Type B pancreatic cell (in vitro differentiated cells): ENCODE measurements at places on chromosomes 7 and 10. TPM values are rescaled to one million over a fixed set of nuclear protein-coding genes. Genes with fewer than 3 reads are reported as not detected.

GRM8 gene
- total RNA-seq: 3.4 and 8.1 TPM in 2 replicates

MKLN1 gene
- total RNA-seq: 39.1 and 47.7 TPM in 2 replicates

PPP1R9A gene
- total RNA-seq: 21.3 and 24.0 TPM in 2 replicates

DNA sequence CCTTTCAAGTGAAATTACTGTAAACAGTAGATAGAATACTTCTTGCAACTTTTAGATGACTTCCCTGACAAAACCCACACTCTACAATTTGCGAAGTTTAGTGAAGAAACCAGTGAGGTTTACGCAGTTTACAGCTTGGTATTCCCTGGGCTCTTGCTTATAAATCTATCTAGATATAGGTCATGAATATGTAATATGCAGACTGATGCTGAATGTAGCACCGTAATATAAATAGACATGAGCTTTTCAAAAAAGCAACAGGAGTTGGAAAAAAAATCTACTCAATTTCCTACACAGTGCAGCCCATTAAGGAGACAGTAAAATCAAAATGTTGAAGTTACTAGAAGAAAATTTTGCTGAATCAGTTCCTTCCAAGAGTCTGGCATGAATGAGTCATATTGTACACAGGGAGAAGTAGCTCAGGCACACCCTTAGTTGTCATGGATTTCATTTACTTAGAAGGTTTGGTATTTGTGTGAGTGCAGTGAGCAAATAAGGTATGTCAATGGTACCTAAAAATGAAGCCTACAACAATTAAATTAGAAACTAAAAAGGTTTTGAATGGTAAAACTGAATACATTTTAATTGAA is 67.7 kb upstream of the NEUROD6 start:
- DNase-seq: no peak
- no peaks in the 10 kb centered on the region for H3K36me3 ChIP-seq
- no peaks in the 10 kb centered on the region for H3K27me3 ChIP-seq
- H3K4me1 ChIP-seq: peaks cover 5% of the 10 kb centered on the region
- H3K4me3 ChIP-seq: no peak overlapping the region

GRCh38 chr7:143914938-143915652 is 13.1 kb upstream of the TCAF1 start:
- H3K36me3 ChIP-seq: no peaks in the 10 kb centered on the region
- no peak overlapping the region for H3K27ac ChIP-seq
- H3K4me1 ChIP-seq: no peaks in the 10 kb centered on the region
- no peak overlapping the region for H3K4me3 ChIP-seq

GRCh38 chr10:129810-130209 is 5.4 kb upstream of the ZMYND11 start:
- no peaks in the 10 kb centered on the region for H3K27me3 ChIP-seq
- DNase-seq: no peak
- peaks cover 37% of the 10 kb centered on the region for H3K4me1 ChIP-seq
- no peaks in the 10 kb centered on the region for H3K36me3 ChIP-seq

DNA sequence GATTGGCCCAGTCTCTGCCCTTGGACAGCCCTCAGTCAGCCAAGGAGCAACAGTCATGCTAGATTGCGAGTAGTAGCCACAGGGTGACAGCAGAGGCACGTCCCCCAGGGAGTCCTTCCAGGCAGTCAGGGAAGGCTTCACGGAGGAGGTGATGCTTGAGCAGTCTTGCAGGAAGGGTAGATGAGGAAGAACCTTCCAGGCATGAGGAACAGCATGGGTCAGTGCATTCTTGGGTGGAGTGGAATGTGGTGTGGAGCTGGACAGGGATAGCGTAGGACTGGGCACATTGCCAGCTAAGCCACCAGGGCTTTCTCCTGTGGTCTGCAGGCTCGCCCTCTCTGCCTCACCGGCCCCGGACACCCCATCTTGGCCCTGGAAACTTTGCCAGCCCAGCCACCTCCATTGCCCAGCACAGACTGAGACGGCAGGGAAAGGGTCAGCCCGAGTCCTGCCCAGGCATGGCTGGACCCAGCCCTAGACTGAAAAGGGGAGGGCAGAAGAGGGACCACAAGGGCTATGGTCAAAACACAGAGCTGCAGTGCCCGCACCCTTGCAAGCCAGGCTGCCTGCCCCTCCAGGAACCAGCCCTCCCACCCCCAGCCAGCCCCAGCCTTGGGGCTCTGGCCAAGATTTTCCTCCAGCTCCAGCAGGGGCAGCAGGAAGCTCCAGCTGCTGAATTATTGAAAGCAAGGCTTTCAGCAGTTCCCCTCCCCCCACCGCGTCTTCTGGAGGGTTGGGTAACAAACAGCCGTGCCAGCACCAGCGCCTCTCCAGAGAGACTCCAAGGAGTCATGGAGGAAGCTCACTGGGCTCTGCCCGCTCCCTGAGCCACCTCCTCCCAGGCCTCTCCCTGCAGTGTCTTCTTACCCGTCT is 18.7 kb downstream of the SRRM3 start:
- no peak overlapping the region for H3K27ac ChIP-seq
- no peak overlapping the region for H3K4me3 ChIP-seq
- no peak for DNase-seq
- no peaks in the 10 kb centered on the region for H3K4me1 ChIP-seq
- H3K36me3 ChIP-seq: no peaks in the 10 kb centered on the region

DNA sequence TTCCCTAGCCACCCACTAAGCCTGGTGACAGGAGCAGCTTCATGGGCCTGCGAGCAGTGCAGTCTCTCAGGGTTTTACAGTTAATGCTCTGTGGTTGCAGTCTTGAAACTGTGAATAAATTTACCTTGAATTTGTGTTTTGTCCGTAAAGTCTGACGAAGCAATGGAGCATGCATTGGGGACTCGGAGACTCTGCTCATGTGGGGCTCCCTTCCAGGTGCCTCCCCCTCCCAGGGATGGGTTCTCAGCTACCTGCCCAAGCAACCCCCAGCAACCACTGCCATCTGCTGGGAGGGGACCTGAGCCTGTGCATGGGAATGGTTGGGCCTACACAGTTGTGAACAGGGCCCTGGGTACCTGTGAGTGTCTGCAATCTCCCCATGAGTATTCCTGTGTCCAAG is 36.3 kb upstream of the IKZF1 start:
- H3K4me3 ChIP-seq: no peak overlapping the region
- no peak for DNase-seq
- no peaks in the 10 kb centered on the region for H3K36me3 ChIP-seq
- H3K4me1 ChIP-seq: no peaks in the 10 kb centered on the region

DNA sequence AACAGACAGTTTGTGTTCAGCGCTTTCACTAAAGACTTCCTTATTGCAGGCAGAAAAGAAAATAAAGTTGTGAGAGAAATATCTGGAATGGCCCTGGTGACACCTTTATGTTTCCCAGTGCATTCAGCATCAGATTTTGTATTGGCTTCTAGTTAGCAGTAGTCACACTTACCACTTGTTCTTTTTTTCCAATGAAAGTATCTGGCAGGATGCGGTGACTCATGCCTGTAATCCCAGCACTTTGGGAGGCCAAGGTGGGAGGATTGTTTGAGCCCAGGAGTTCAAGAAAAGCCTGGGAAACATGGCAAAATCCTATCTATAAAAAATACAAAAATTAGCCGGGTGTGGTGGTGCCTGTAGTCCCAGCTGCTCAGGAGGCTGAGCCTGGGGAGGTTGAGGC is 649.6 kb downstream of the LRMDA start:
- no peak overlapping the region for H3K27ac ChIP-seq
- H3K4me3 ChIP-seq: no peak overlapping the region
- no peaks in the 10 kb centered on the region for H3K36me3 ChIP-seq
- peaks cover 16% of the 10 kb centered on the region for H3K27me3 ChIP-seq

DNA sequence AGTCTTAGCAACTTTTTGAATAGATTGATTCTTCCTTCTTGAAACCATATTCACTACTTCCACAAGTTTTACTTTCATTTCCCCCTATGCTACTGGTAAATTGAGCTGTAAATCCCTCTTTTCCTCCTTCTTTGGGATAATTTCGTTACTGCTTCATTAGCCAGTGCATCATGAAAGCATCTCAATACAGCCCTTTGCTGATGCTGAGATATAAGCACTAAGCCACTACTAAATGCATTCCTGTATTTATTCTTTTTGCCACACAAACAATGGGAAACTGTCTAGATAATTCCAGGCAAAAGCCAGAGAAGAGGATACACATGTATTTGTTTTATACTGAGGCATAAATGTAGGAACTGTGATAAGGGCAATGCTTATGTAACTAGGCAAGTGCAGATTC is 313.9 kb downstream of the NXPH1 start:
- no peak overlapping the region for H3K4me3 ChIP-seq
- H3K4me1 ChIP-seq: no peaks in the 10 kb centered on the region

DNA sequence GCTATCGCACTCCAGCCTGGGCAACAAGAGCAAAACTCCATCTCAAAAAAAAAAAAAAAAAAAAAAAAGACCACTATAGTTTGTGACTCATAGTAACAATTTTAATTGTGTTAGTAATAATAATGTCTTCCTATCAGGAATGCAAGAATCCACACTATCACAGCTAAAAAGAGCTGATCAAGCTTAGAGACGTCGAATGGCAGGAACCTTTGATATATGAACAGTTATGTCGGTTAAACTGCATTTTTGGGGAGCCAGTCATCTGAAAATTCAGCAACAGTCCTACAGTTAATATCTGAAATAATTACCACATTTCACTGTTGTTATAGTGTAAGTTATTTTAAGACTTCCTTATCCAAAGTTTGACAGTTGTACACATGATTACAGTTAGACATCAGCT is 8.8 kb downstream of the PHYH start:
- H3K27ac ChIP-seq: no peak overlapping the region
- no peaks in the 10 kb centered on the region for H3K27me3 ChIP-seq
- no peak for DNase-seq

DNA sequence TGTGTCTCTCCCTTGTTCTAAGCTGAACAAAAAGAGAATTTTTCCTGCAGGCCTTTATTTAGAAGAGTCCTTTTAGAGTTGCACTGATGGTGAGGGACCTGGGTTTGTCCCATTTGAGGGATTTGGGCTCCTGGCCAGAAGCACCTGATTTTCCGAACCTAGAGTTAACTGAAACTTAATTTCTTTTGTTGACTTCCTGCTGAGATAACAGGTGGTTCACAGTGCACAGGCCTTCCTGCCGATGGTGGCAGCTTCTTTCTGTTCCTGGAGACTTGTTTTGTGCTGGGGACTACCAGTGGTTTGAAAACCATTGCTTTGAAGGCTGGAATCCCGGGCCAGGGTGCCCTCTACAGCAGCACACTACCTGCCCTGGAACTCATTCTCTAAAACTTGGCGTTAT is 99.2 kb downstream of the SUGCT start:
- H3K27ac ChIP-seq: no peak overlapping the region
- no peak overlapping the region for H3K4me3 ChIP-seq
- peaks cover 7% of the 10 kb centered on the region for H3K4me1 ChIP-seq
- DNase-seq: no peak
- no peaks in the 10 kb centered on the region for H3K36me3 ChIP-seq
- H3K27me3 ChIP-seq: no peaks in the 10 kb centered on the region

- no peak overlapping the region for H3K4me3 ChIP-seq
- no peaks in the 10 kb centered on the region for H3K36me3 ChIP-seq
- DNase-seq: no peak
- H3K4me1 ChIP-seq: no peaks in the 10 kb centered on the region
- H3K27ac ChIP-seq: no peak overlapping the region
- no peaks in the 10 kb centered on the region for H3K27me3 ChIP-seq
Measured at GRCh38 chr7:19834566-19834965, 61.1 kb upstream of the TMEM196 start.

- peaks cover 28% of the 10 kb centered on the region for H3K4me1 ChIP-seq
- no peak overlapping the region for H3K4me3 ChIP-seq
- no peak overlapping the region for H3K27ac ChIP-seq
- H3K27me3 ChIP-seq: peaks cover 6% of the 10 kb centered on the region
Measured at GRCh38 chr7:96784597-96784996, 75.0 kb upstream of the SEM1 start.

MSS51 gene
- total RNA-seq: 1.8 and 2.8 TPM in 2 replicates

ANXA7 gene
- total RNA-seq: 60.6 and 72.5 TPM in 2 replicates

GRCh38 chr10:113967126-113967525 is 76.5 kb upstream of the ADRB1 start:
- no peak for DNase-seq
- no peaks in the 10 kb centered on the region for H3K36me3 ChIP-seq
- H3K4me1 ChIP-seq: no peaks in the 10 kb centered on the region
- H3K27ac ChIP-seq: no peak overlapping the region

DNA sequence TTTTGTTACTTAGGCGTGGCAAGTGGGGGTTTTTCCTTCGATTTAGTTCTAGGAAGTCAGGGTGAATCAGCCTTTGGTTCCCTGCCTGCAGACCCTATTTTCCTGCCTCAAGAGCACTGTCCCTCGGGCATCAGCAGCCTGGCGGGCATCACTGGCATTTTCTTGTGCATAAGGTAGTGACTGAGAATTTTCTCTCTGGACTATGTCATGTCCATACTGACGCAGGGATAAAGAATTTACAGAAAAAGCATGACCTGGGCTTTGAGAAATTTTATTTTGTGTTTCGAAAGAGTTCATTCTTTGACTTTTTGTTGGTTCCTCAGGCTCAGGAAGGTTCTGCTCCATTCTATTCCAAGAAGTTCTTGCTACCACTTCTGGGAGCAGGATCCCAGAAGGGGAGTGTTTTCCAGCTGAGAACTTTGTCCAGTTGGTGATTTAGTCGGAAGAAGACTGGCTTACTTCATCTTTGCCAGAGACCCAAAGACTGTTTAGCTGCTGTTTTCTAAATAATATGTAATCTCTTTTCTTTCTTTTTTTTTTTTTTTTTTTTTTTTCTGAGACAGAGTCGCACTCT is 213.9 kb upstream of the SH2B2 start:
- H3K27ac ChIP-seq: no peak overlapping the region
- H3K36me3 ChIP-seq: peaks cover 39% of the 10 kb centered on the region
- H3K27me3 ChIP-seq: no peaks in the 10 kb centered on the region

CALHM1 gene
- 0.17 TPM in 1 of 2 replicates, not detected in the other for total RNA-seq

- no peak overlapping the region for H3K4me3 ChIP-seq
- peaks cover 22% of the 10 kb centered on the region for H3K36me3 ChIP-seq
- DNase-seq: no peak
- H3K4me1 ChIP-seq: no peaks in the 10 kb centered on the region
- no peaks in the 10 kb centered on the region for H3K27me3 ChIP-seq
Measured at GRCh38 chr10:125836746-125837145, 13.4 kb downstream of the BCCIP start.

MAGI2 gene
- total RNA-seq: 5.7 and 13.3 TPM in 2 replicates

- DNase-seq: no peak
- H3K4me3 ChIP-seq: no peak overlapping the region
- peaks cover 78% of the 10 kb centered on the region for H3K27me3 ChIP-seq
- H3K36me3 ChIP-seq: no peaks in the 10 kb centered on the region
- H3K4me1 ChIP-seq: no peaks in the 10 kb centered on the region
Measured at GRCh38 chr7:131737746-131738465, 181.5 kb upstream of the PODXL start.

- no peak overlapping the region for H3K27ac ChIP-seq
- H3K4me3 ChIP-seq: no peak overlapping the region
- no peaks in the 10 kb centered on the region for H3K4me1 ChIP-seq
Measured at GRCh38 chr7:27950123-27950522, 210.2 kb downstream of the TAX1BP1 start.

GRCh38 chr10:76905251-76905650 is 732.4 kb downstream of the KCNMA1 start:
- H3K27ac ChIP-seq: no peak overlapping the region
- H3K27me3 ChIP-seq: peaks cover 15% of the 10 kb centered on the region
- H3K36me3 ChIP-seq: peaks cover 5% of the 10 kb centered on the region
- H3K4me1 ChIP-seq: no peaks in the 10 kb centered on the region

- H3K27ac ChIP-seq: peak overlapping the region; percentile 8
- H3K4me3 ChIP-seq: no peak overlapping the region
- no peak for DNase-seq
- H3K27me3 ChIP-seq: peaks cover 15% of the 10 kb centered on the region
Measured at GRCh38 chr7:151031011-151031410, 2.8 kb downstream of the ABCB8 start.

FHIP2A gene
- 24.4 and 25.0 TPM in 2 replicates for total RNA-seq
